GOT3 (cell line): ENCODE measurements at places on chromosomes 3 and 15.

GRCh38 chr3:173584838-173585831 is 187.6 kb downstream of the NLGN1 start:
- no peak for DNase-seq

- no peak for DNase-seq
Observed at GRCh38 chr15:63997715-63998442, 48.4 kb downstream of the DAPK2 start.

DNA sequence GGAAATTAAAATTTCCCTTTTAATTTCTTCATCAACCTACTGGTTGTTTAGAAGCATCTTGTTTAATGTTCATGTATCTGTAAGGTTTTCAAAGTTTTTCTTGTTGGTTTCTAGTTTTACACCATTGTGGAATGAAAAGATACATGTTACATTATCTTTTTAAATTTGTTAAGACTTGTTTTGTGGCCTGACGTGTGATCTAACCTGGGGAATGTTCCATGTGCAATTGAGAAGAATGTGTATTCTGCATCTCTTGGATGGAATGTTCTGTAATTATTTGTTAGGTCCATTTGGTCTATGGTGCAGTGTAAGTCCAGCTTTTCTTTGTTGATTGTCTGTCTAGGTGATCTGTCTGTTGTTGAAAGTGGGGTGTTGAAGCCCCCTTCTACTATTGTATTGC is 45.7 kb downstream of the THSD4 start:
- no peak for DNase-seq

- no peak for DNase-seq
Observed at GRCh38 chr3:42290966-42291714, 25.2 kb upstream of the CCK start.

- DNase-seq, result no peak
Observed at GRCh38 chr3:150764566-150764965, 1.6 kb upstream of the SIAH2 start.

- DNase-seq, result no peak
Observed at GRCh38 chr15:23538648-23539047, 26.8 kb upstream of the MKRN3 start.

- DNase-seq, result no peak
Observed at GRCh38 chr3:138038725-138039462, 28.9 kb downstream of the CLDN18 start.

DNA sequence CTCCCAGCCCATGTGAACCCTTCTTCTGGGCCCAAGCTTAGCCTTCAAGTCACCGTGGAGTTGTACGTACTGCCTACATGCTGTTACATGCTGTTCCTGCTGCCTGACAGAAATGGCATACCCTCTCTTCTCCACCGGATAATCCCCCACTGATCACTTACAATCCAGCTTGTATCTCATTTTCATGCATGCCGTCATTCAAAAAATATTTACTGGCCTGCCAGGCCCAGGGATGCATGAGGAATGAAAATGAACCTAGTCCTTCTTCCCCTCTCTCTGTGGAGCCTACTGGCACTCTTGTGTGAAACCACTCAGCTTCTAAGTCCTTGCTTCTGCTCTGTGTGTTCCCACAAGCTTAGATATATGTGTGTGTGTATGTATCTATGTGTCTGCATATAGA is 60.6 kb downstream of the WNT5A start:
- DNase-seq, result no peak
